Inflammatory macrophage (primary cell): ENCODE measurements at places on chromosomes 13 and 19.

- no peak for DNase-seq
These were observed 14.2 kb downstream of the PLEKHJ1 start for GRCh38 chr19:2221918-2222317.

- DNase-seq, result peak; percentile 61
These were observed 1.9 kb downstream of the FOXO1 start for GRCh38 chr13:40664350-40665125.

DNA sequence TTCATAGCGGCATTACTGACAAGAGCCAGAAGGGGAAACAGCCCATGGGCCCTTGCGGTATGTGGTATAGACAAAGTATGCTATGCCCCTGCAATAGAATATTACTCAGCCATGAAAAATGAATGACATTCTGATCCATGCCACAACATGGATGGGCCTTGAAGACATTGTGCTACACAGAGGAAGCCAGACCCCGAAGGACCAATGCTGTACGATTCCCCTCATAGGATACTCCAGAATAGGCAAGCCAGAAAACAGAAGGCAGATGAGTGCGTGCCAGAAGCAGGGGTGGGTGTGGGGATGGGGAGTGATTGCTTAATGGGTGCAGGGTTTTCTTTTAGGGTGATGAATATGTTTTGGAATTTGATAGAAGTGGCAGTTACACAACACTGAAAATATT, 342.0 kb downstream of the TEX29 start:
- DNase-seq, result no peak

DNA sequence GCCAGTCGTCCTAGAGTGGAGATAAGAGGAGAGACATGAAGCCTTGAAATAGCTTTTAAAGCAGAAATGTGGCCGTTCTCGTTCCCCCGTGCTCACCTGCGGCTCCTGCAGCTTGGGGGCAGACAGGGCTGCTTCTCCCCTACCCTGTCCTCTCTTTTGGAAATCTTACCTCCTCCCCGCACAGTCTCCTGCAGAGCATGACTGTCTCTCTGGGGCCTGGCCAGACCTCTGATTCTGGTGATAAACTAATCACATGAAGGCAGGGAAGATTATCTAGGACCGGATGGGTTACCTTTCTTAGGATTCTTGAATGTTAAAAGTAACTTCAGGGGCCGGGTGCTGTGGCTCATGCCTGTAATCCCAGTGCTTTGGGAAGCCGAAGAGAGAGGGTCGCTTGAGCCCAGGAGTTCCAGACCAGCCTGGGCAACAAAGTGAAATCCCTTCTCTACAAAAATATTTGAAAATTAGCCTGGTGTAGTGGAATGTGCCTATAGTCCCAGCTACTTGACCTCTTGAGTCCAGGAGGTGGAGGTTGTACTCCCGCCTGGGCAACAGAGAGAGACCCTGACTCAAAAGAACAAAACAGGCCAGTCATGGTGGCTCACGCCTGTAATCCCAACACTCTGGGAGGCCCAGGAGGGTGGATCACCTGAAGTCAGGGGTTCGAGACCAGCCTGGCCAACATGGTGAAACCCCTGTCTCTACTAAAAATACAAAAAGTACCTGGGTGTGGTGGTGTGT, 8.1 kb downstream of the CEBPA start:
- no peak for DNase-seq

GRCh38 chr13:76645632-76646031, 240.6 kb downstream of the KCTD12 start:
- no peak for DNase-seq

DNA sequence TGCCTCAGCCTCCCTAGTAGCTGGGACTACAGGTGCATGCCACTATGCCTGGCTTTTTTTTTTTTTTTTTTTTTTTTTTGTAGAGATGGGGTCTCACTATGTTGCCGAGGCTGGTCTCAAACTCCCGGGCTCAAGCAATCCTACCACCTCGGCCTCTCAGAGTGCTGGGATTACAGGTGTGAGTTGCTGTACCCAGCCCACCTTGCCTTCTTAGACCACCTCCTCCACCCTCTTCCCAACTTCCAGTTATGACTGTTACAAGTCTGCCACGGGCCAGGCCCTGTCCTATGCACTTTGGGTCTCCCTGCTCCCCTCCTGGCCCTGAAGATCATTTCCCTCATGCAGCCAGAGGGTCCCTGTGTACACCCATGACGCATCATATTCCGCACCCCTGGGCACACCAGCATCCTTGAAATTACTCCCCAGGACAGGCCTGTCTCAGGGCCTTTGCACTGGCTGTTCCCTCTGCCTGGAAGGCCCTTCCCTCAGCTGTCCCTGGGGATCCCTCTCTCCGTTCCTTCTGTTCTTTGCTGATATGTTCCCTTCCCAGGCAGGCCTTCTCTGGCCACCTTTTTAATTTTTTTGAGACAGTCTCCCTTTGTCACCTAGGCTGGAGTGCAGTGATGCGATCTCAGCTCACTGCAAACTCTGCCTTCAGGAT, 3.0 kb downstream of the LGALS4 start:
- DNase-seq, result no peak

- DNase-seq, result no peak
These were observed 6.4 kb downstream of the NUDT15 start for GRCh38 chr13:48043789-48044503.

DNA sequence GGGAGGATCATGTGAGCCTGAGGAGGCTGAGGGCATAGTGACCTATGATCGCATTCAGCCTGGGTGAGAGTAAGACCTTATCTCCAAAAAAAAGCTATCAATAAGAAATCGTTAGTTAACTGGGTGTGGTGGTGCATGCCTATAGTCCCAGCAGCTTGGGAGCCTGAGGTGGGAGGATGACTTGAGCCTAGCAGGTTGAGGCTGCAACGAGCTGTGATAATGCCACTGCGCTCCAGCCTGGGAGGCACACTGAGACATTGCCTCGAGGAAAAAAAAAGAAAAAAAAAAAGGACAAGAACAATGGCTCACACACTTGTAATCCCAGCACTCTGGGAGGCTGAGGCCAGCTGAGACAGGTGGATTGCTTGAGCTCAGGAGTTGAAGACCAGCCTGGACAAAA, 16.2 kb downstream of the PSPC1 start:
- DNase-seq, result peak; percentile 22

DNA sequence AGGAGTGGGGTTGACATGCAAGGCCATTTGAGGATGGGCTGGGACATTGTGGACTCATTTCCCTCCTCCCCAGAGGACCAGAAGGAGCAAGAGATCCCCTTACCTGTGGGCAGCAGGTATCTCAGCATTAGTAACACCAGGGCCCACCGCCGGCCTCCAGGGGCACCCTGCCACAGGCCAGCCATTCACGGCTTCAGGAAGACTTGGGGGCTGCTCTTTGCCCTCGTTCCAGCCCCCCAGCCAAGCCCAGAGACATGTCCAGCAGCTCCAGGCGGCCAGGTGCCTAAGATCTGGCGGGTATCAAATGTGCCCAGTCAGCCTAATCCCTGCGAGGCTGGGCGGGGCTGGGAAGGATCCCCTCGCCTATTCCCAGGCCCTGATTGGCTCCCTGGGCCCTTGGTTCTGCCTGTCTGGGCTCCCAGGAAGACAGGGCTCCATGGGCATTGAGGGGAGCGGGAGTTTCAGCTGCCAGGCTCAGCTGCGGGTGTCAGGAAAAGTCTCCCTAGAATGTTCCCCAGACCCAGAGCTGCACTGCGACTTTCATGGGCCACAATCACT, 21.3 kb upstream of the OR1M1 start:
- no peak for DNase-seq

- no peak for DNase-seq
These were observed 523.2 kb downstream of the KLF12 start for GRCh38 chr13:73610799-73611592.

GRCh38 chr19:38634757-38635482, 12.5 kb upstream of the ACTN4 start:
- peak; percentile 80 for DNase-seq

GRCh38 chr19:1018932-1019615, 1.8 kb downstream of the TMEM259 start:
- DNase-seq, result no peak

DNA sequence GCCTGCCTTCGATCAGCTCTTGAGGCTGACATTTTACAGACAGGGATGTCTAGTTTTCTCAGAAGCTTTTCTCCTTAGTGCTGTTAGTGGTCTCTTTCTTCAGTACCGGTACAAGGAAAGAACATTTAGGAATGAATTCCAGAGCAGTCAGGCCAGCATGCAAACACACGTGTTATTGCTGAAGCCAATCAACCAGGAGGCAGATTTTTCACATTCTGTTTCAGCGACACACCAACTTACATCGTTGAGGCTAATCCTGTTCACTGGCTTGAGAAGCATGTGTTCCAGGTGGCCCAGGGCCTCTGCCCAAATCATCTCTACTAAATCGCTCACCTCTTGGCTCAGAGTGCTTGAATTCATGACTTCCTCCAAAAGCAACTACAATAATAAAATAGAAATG, 19.2 kb downstream of the PARP4 start:
- DNase-seq, result no peak
